ENCODE measurements at places on chromosomes 5 and 9. TPM values are rescaled to one million over a fixed set of nuclear protein-coding genes. Genes with fewer than 3 reads are reported as not detected.

Gene PARP8
- total RNA-seq: 33.3 TPM

Gene LOX
- 21.2 TPM for total RNA-seq

- peaks cover 9% of the 10 kb centered on the region for H3K4me1 ChIP-seq
- H3K27ac ChIP-seq: no peak overlapping the region
- peaks cover 17% of the 10 kb centered on the region for H3K36me3 ChIP-seq
Observed at GRCh38 chr9:93492327-93492726, 38.9 kb upstream of the FAM120AOS start.

- H3K4me3 ChIP-seq: no peak overlapping the region
- H3K27me3 ChIP-seq: no peaks in the 10 kb centered on the region
- no peaks in the 10 kb centered on the region for H3K36me3 ChIP-seq
- DNase-seq: no peak
Observed at GRCh38 chr5:102700916-102701315, 54.2 kb upstream of the PAM start.

Data from lung (tissue), 17 donors.